ENCODE measurements at places on chromosomes 7 and 10.
A peak's percentile ranks its signal among the peaks of the same experiment; 100 is the strongest.

DNA sequence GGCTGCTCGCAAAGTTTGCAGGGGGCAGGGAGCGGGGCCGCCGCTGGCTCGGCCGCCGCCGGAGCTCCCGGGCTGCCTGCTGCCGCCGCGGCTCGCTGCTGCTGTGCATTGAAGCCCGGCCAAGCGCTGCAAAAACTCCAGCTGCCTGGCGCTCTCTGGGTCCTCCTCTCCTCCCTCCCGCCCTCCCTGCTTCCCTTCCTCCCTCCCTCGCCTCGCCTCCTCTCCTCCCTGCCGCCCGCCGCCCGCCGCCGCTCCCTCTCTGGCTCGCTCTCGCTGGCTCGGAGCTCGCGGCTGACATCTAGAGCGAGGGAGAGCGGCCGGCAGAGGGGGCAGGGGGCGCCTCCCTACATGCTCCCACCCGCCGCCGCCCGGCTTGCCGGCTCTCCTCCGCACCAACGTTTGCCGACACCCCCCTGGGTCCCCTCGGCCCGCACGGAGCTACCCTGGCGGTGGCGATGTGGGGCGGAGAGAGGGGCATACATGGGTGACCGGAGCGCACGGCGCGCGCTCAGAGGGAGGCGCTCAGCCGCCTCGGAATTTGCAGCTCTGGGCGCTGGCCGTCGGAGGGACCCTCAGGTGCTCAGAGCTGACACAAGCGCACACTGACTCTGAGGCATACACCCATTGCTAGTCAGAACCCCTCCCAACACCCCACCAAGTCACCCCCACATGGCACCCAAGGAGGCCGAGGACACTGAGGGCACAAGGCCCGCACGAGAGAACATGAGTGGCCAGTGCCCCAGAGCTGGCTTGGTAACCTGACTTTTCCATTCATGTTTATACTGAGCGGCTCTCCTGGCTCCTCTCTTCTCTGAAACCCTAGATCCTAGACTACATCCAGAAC is 1.2 kb upstream of the PLXNA4 start:
- no peak for DNase-seq

- DNase-seq, result no peak
These were observed 207.1 kb upstream of the NFE2L3 start for GRCh38 chr7:25944777-25945515.

- DNase-seq, result peak; percentile 53
These were observed 11.9 kb downstream of the FLNC start for GRCh38 chr7:128841921-128842673.

GRCh38 chr7:14286036-14286435 is 296.6 kb upstream of the ETV1 start:
- DNase-seq, result no peak

- no peak for DNase-seq
These were observed 30.9 kb downstream of the TRIM8 start for GRCh38 chr10:102675011-102675665.

DNA sequence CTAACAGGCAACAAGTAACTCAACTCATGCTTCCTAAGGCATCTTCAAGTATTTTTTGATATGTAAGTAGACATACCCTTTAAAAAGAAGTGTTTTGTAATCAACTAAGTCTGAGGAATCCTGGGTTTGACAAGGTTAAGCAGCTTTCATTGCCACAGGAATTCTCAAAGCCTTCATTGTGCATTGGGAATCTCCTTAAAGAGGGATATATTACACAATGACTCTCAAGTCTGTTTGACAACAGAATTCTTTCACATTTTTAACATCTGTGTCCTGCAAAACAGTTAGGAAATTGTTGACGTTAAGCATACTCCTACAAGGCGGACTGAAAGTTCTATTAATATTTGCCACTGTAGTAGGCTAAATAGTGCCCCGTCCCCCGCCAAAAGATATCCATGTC is 71.4 kb downstream of the SGMS1 start:
- no peak for DNase-seq

GRCh38 chr7:17528636-17529035 is 230.2 kb downstream of the AHR start:
- DNase-seq, result no peak

- DNase-seq, result no peak
These were observed 123.6 kb downstream of the RNF32 start for GRCh38 chr7:156764016-156764669.

- DNase-seq, result no peak
These were observed 91.2 kb downstream of the KAT6B start for GRCh38 chr10:74917481-74918077.

- no peak for DNase-seq
These were observed 31.2 kb downstream of the MGAM2 start for GRCh38 chr7:142142702-142143101.

GRCh38 chr7:11203224-11203623 is 229.6 kb downstream of the PHF14 start:
- DNase-seq, result no peak

DNA sequence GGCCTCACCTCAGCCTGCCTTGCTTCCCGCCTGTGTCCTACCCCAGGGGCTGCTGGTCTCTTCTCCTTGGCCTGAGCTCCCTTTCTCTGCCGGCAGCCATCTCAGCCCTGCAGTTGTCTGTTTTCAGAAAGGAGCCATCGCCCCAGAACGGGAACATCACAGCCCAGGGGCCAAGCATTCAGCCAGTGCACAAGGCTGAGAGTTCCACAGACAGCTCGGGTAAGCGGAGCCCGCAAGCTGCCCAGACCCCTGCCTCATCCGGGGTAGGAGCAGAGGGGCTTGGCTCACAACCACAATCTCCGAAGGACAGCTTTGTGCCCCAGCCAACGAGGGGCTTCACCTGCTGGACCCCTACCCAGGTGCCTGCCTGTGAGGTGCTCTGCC is 5.3 kb upstream of the DEPP1 start:
- no peak for DNase-seq

- no peak for DNase-seq
These were observed 241.9 kb upstream of the SLC26A5 start for GRCh38 chr7:103687951-103688350.

DNA sequence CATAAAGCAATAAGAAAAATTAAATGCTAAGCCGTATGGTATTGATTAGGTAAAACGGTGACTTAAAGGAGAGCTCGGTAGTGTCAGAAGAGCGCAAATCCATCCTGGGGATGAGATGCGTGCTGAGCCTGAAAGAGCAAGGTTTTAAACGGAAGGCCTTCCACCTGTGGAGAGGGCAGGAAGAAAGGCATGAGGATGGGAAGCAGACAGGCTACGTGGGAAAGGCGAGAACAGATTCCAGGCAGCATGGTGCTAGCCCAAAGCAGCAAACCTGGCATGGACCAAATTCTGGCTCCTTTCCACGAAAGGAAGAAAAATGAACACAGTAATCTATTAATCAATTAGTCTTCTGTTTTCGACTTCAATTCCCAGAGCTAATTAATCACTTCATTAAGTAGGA is 103.5 kb downstream of the HIPK2 start:
- DNase-seq, result no peak

Data from inflammatory macrophage treated with lipopolysaccharide for 4 hours (primary cell).